Naive B cell (primary cell): ENCODE measurements at places on chromosomes 11 and 22. TPM values are rescaled to one million over a fixed set of nuclear protein-coding genes. Genes with fewer than 3 reads are reported as not detected.

Gene TUG1
- 8.1 TPM for polyA plus RNA-seq

Gene TMEM151A
- not detected for polyA plus RNA-seq

Gene HSPB2
- not detected for polyA plus RNA-seq

Gene USP2
- polyA plus RNA-seq, result not detected

Gene THYN1
- polyA plus RNA-seq, result 76.2 TPM

Gene VSIG2
- polyA plus RNA-seq, result 0.29 TPM
